ENCODE measurements at places on chromosomes 6 and 20. TPM values are rescaled to one million over a fixed set of nuclear protein-coding genes. Genes with fewer than 3 reads are reported as not detected.

PLN gene
- 7.5 TPM for total RNA-seq

DDO gene
- 10.8 TPM for total RNA-seq

DUSP22 gene
- 66.4 TPM for total RNA-seq

PHF3 gene
- 65.4 TPM for total RNA-seq

MYB gene
- 6.1 TPM for total RNA-seq

ENPP4 gene
- 33.2 TPM for total RNA-seq

PPP1R14C gene
- total RNA-seq = 15.4 TPM

GHRH gene
- total RNA-seq = not detected

HAO1 gene
- not detected for total RNA-seq

Measured in lower lobe of right lung (tissue), 2 donors.